ENCODE measurements at places on chromosomes 3 and 15. TPM values are rescaled to one million over a fixed set of nuclear protein-coding genes. Genes with fewer than 3 reads are reported as not detected.

Gene ANKRD28
- polyA plus RNA-seq: 36.7 TPM

Gene LRRC31
- polyA plus RNA-seq: not detected

Gene KBTBD13
- polyA plus RNA-seq: not detected

Gene STAB1
- 413 TPM for polyA plus RNA-seq

Gene GALNT15
- polyA plus RNA-seq: 0.87 TPM

Gene DNAJB8
- not detected for polyA plus RNA-seq

Gene RBMS3
- 13.6 TPM for polyA plus RNA-seq

- DNase-seq: no peak
Observed at GRCh38 chr3:77326586-77326985, 286.7 kb downstream of the ROBO2 start.

DNA sequence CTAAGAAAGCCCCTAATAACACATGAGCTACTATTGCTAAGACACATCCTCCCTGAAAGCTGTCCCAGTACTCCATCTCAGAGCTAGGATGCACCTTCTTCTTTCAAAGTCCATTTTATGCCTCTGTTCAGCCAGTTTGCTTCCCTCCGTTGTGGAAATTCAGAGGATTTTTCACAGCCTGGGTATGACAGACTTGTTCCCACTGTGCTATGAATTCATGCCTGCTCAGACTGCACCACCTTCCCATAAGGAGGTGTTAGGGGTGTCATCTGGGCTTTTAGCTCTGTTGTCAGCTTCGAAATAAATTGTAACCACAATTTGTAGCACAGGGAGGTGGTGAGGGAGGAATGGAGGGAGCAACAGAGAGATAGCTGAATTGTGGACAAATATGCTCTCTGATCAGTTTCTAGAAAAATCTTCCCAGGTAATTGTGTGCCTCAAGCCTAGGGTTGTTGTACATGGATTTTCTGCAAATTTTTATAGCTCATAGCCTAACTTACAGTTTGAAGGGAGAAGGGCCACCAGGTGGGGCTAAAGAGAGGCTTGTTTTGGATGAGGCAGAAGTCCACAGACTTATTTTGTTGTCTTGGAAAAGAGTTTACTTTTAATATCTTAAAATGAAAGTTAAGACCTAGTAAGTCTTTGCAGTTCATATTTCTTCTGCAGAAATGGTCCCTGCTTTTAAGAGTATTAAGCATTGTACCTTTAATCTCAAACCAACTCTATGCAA, 462.0 kb downstream of the PDCD6IP start:
- peak; percentile 61 for DNase-seq

GRCh38 chr3:58349792-58350626, 17.3 kb downstream of the PXK start:
- DNase-seq: no peak

DNA sequence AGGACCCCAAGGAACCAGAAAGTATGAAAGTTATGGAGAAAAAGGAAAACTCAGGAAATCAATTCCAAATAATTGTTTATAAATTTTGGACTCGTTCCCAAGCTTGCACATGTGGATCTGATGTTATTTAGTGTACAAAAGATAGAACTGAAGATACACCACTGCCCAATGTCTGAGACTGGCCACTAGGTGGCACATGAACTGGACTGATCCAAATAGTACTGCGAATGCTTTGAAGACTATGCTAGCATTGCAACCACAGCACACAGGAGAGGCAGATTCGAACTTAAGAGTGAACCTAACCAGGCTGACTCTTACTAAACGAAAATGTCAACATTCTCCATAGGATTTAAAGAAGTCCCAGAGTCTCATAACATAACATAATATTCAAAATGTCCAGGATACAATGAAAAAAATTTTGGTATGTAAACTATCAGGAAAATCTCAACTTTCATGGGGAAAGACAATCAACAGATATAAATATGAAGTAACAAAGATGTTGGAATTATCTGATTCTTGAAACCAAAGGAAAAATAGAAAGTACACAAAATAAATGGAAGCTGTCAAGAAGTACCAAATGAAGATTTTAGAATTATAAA, 596.7 kb downstream of the FGF12 start:
- peak; percentile 61 for DNase-seq

- no peak for DNase-seq
Observed at GRCh38 chr15:63066272-63066671, 23.7 kb downstream of the TPM1 start.

- DNase-seq: no peak
Observed at GRCh38 chr3:186532598-186533072, 11.5 kb downstream of the CRYGS start.

GRCh38 chr3:23038471-23038870, 164.7 kb upstream of the UBE2E2 start:
- DNase-seq: no peak

GRCh38 chr15:28043691-28044091, 55.4 kb downstream of the OCA2 start:
- DNase-seq: no peak

DNA sequence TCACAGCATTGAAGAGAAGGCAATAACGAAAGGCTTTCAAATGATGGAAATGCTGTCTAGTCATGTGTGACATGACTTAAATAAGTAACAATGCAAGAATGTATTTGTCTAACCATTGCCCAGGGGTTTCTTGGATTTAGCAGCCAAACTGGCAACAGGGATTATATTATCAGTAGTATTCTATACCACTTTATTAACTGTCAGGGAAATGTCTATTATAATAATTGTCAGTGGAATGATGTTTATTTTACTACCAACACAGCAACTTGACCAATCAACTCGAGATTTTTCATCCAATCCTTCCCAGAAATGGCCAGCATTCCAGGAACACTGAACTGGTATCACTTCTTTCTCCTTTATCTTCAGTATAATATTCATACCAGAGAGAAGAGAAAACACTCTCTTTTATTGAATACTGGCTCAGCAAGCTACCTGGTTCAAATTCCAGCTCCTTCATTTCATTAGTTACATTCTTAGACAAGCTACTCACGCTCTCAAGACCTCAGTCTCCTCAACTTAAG, 66.2 kb downstream of the FOXP1 start:
- no peak for DNase-seq

DNA sequence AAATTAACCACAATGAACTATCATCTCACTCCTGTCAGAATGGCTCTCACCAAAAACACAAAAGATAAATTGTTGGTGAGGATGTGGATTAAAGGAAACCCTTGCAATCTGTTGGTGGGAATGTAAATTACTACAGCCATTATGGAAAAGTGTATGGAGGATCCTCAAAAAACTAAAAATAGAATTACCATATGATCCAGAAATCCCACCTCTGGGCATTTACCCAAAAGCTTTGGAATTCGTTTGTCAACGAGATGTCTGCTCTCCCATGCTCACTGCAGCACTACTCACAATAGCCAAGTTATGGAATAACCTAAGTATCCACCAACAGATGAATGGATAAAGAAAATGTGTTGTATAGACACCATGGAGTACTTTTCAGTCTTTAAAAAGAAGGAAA, 21.6 kb downstream of the FSIP1 start:
- no peak for DNase-seq

GRCh38 chr15:93257920-93258319, 168.9 kb upstream of the RGMA start:
- no peak for DNase-seq

DNA sequence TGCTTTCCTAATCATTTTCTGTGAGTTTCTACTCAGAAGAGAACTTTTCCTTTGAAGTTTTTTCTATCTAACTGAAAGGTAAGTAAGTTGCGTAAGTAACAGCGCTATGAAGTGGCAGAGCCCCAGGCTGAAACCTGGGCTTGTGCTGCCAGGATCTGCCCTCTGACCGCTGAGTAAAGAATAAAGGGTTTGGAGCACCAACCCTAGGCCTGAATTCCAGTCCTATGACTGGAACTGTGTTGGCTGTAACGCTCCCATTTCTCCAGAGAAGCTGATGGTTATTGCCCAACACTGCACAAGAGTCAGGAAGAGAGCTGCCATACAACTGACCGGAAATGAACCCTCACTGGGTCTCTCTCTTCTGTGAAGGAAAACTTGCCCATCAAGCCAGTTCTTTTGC, 87.0 kb downstream of the FOXB1 start:
- DNase-seq: no peak

- peak; percentile 38 for DNase-seq
Observed at GRCh38 chr3:123081718-123082369, 15.0 kb downstream of the PDIA5 start.

DNA sequence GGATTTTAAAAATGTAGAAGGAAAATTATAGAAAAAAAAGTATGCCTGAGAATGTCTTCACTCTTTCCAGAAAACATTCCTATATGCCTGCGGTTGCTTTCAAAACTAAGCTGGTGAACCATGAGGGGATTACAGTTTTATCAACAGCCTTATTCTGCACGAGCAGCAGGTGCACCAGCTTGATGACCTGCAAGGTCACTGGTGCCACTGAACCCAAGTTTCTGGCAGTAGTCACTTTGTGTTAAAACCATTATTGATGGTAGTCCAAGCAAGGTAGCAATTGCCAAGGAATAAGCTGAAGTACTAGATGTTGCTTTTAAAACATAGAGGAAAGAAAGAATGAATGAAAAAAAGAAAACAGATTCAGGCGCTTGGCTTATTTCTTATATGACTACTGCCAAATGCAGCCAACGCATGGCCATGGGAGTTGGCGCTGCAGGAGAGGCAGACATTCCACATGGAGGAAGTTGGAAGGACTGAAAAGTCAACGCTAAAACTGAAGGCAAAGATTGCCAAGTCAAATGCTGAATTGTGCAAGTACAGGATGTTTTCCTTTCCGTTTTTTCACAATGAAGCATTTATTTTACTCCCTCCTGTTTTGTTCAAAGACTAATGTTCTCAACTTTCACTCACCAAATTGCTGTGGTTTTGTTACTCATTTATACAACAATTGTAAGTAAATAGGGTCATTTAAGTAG, 601.4 kb downstream of the CADM2 start:
- peak; percentile 70 for DNase-seq

DNA sequence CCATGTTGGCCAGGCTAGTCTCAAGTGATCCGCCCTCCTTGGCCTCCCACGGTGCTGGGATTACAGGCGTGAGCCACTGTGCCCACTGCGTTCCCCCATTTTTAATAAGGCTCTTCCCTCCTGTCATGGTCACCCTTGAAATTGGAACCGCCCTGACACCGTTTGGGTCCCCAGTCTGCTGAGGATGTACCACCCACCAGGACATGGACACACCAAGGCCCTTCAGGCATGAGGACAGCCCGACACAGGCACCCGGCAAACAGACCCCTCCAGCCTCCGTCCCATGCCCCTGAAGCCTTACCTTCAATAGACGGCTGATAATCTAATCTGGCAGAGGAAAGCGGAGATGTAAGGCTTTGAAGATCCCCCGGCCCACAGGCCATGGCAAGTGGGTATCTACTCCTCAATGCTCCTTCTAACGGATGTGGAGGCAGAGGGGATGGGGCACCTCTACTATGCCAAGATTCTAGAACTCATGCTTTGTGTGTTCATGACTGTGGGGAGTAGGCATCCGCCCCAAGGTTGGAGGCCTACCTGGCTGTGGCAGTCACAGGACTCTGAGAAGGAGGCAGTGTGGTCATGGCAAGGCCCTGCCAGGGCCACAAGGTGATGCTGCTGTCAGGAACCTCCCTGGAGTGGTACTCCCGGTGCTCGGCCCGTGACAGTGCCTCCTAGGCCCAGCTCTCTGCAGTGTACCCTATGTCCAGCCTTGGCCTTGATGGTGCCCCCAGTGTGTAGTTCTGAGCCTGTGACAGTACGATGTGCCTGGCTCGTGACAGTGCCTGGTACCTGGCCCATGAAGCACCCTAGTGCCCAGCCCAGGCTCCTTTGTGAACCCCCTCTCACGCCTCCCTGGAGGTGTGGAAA, 18.6 kb upstream of the PRSS50 start:
- DNase-seq: no peak

DNA sequence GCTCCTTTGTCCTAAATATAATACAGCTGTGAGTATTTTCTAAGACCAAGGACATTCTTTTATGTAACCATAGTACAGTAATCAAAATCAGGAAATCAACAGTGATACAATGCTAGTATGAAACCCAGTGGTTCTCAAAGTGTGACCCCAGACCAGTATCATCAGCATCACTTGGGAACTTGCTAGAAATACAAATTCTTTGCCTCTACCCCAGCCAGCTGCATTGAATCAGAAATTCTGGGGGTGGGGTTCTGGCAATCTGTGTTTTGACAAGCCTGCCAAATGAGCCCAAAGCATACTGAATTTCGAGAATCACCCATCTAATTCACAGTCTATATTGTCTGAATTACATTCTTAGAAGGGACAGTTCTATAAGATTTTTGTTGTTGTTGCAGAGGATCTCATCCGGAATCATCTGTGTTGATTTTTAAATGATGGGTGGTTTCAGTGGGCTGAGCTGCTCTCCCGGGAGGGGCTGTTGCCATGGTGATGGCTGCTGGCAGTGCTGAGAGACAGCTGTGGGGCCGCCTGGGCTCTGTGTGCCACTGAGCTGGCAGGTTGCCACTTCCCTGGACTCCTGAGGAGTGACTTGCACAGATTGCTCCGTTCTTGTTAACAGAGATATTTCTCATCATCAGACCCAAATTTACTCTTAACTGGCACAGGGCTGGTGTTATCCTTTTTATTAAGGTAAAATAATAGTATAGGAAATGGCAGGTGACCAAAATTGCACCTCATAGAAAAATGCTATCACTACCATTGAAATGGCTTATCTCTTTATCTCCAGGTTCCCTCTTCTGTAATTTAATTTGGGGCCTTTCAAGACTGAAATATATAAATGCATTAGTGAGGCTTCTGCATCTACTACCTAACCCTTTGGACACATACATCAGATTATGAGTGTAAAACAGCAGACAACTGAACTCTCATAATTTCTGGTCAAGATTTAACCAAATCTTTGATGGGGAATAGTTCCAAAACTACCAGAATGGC, 56.5 kb downstream of the NEK11 start:
- no peak for DNase-seq

GRCh38 chr15:48354694-48355303, 23.6 kb downstream of the DUT start:
- DNase-seq: no peak

GRCh38 chr3:25339225-25339624, 88.8 kb upstream of the RARB start:
- DNase-seq: no peak

GRCh38 chr3:51931756-51932155, 9.9 kb downstream of the RRP9 start:
- no peak for DNase-seq

GRCh38 chr3:172040981-172041963, 1.9 kb downstream of the FNDC3B start:
- no peak for DNase-seq

DNA sequence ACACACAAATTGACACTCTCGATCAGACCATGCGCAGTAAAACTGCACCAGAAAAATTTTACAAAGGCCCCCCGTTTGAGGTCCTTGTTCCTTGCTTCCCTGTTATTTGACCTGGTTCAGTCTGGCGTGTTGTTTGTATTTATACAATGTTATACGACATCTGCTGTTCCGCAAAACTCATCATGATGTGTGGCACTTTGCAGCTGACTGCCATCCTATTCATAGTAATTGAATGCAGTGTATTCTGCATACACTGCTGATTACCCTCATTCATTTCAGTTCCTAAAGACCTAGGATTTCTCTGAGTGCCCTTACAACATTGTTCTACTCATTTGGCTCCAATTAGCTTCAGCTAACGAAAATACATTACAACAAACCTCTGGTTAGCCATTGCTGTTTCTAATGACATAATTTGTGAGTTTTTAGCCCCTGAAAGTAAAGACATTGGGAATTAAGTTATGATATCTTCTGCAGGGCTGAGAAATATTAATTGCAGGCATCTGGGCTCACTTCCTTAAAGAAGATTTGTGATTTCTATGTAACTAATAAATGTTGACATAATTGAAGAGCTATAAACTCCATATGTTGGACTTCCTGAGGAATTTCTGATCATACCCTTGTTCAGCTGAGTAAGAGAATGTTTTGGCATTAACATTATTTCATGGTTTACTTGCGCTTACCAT, 75.7 kb downstream of the C3orf38 start:
- DNase-seq: no peak

Data from endothelial cell of umbilical vein (primary cell).